BE2C (cell line): ENCODE measurements at places on chromosomes 11 and 22.

DNA sequence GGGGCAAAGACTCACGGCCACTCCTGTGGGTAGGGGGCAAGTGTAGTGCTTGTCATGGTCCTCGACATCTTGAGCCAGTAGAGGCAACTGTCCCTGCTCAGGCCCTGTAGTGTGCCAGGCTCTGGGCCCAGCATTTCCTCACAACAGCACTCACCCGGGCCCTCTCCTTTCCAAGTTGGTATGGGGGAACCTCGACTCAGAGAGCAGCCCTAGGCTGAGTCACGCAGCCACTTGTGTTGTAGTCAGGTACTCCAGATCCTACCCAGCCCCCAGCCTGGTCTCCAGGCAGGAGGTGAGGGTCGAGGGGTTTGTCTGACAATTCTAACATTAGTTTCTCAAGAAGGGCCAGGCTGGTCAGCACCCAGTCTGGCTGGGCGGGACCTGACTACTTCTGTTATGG is 4.1 kb downstream of the RELT start:
- no peak for DNase-seq

- DNase-seq: no peak
These were observed 420 bp upstream of the TRIM44 start for GRCh38 chr11:35662061-35662648.

DNA sequence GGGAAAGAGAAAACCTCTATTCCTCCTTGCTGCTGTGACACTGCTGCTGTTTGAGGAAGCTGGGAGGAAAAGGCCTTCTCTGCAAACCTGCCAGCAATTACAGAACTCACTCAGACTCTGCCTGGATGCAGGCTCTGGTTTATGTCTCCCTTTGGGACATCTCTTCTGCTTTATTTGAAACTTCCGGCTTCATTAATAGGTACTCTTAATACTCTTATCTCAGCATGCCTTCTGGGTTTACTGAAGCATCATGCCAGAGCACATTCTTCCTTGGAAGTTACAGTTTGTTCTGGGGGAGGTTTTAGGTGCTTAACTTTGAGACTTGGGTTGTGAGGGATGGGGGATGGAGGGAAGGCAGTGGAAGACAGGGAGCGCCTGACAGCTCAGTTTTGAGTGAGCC is 79.9 kb downstream of the NAV2 start:
- DNase-seq: peak; percentile 59

GRCh38 chr22:19177164-19178064 is 1.1 kb downstream of the SLC25A1 start:
- no peak for DNase-seq

DNA sequence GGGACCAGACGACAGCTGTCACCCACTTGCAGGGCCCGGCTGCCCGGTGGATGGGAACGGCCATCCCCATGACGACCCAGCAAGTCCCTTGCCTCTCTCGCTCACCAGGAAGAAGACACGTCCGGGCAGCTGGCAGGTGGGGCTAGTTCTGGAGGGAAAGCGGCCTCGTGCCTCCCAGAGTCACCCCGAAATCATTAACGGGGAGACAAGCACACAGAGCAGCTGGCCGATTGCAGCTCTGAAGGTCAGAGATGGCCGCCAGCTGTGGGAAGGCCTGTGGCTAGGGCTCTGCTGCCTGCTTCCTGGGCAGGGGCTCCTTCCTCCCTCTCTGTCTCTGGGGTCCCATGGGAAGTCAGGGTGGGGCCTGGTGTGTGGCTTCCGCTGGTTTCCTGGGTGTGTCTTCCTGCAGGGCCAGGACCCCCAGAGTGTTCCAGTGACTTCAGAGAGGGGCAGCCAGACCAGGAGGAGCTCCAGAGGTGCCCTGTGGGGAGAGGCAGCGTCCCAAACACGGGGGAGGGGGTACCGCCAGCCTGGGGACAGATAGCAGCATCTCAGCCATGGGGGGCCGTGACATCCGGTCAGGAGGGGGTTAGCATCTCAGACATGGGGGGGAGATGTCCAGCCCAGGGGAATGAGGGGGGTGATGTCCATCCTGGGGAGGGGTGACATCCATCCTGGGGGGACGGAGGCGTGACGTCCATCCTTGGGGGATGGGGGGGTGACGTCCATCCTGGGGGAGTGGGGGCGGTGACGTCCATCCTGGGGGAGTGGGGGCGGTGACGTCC is 114.9 kb downstream of the KCNQ1 start:
- peak; percentile 1 for DNase-seq

GRCh38 chr22:46364341-46365165 is 29.0 kb downstream of the TRMU start:
- DNase-seq: peak; percentile 80

- no peak for DNase-seq
These were observed 58.6 kb upstream of the CCT8L2 start for GRCh38 chr22:16651217-16651616.

- DNase-seq: no peak
These were observed 7.5 kb upstream of the C11orf97 start for GRCh38 chr11:94504689-94505293.

- DNase-seq: no peak
These were observed 68.5 kb downstream of the DHCR7 start for GRCh38 chr11:71379701-71380100.

DNA sequence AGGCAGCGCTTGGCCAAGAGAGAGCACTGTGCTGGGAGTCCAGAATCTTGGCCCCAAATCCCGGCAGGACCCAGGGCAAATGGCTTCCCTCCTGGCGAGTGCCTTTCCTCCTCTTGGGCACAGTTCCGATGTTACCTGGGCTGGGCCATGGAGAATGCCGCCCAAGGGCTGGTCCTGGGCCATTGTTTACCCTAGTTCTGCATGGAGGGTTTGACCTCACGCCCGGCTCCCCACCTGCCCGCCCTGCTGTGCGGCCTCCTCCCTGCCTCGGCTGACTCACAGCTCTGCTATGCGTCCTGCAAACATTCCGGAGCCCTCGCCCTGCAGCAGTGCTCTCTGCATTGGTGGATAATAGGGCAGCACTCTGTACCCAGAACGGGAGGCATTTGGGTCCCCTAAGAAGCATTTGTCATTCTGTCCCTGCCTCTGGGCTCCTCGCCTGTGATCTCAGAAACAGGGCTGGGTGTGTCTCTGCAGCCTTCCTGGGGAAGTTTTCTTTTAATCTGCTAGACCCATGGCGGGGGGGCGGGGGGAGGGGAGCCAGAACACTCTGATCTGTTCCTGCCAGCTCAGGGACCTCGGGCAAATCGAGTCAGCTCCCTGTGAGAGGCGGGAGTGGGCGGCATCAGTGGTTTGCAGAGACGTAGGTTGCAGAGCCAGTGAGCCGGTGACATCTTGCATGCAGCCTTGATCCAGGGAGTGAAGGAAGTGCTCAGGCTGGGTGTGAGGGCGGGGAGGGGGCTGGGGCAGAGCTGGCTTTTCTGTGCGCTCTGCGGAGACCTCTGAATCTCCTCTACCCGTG is 32.9 kb upstream of the SMIM38 start:
- no peak for DNase-seq

GRCh38 chr11:30487200-30487898 is 98.8 kb downstream of the MPPED2 start:
- no peak for DNase-seq

DNA sequence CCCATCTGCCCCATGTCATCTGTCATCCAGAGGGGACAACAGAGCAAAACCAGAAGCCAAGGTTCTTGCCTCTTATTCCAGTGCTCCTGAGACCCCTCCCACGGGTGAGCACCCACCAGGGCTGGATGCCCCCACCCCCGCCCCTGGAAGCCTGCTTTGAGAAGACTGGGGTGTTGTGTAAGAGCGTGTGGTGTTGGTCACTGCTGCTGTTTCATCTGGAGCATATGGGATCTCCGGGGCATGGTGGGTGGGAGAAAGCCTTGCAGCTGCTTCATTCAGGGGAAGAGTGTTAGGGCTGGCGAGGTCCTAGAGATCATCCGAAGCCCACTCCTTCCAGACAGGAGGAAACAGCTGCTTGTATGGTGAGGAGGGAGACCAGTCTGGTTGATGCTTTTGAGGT is 54.1 kb downstream of the CHRDL2 start:
- DNase-seq: no peak

- no peak for DNase-seq
These were observed 88.6 kb downstream of the ETS1 start for GRCh38 chr11:128498721-128499245.

- no peak for DNase-seq
These were observed 50.7 kb upstream of the SLC35C1 start for GRCh38 chr11:45754261-45754709.

DNA sequence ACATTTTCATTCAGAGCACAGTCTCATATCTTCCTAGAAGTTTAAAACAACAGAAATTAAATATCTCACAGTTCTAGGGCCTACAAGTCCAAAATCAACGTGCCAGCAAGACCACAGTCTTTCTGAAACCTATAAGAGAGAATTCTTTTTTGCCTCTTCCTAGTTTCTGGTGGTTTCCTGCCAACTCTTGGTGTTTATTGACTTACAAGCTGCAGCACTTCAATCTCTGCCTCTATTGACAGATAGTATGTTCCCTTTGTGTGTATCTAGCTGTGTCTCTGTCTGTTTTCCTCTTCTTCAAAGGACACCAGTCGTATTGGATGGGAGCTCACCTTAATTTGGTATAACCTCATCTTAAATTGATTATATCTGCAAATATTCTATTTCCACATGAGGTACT is 347.5 kb downstream of the DCDC1 start:
- no peak for DNase-seq

DNA sequence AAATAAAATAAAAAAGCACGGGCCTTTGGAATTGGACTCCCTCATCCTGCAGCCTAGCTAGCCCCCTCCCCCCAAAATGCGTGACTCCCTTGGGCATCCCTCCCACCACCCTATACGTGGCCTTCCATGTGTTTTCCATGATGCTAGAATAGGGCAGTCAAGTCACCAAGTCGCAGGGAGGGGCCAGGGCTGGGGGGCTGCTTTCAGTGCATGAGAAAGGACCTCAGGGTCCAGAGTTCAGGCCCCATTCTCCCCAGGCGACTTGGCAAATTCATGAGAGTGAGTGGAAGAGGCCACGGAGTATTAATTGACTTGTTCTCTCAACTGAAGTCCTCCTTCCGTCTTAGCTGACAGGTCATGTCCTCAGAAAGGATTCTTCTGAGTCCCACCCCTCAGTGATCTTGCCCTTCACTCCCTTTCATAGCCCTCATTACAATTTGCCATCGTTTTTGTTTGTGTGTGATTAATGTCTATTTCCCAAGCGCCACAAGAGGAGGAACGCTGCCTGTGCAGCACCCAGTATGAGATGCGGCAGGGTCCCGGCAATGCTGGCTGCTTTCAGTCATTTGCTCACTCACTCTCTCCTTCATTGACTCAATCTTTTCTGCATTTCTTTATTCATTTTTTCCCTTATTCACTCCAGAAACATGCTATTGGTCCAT is 17.4 kb downstream of the LRRC32 start:
- DNase-seq: no peak

DNA sequence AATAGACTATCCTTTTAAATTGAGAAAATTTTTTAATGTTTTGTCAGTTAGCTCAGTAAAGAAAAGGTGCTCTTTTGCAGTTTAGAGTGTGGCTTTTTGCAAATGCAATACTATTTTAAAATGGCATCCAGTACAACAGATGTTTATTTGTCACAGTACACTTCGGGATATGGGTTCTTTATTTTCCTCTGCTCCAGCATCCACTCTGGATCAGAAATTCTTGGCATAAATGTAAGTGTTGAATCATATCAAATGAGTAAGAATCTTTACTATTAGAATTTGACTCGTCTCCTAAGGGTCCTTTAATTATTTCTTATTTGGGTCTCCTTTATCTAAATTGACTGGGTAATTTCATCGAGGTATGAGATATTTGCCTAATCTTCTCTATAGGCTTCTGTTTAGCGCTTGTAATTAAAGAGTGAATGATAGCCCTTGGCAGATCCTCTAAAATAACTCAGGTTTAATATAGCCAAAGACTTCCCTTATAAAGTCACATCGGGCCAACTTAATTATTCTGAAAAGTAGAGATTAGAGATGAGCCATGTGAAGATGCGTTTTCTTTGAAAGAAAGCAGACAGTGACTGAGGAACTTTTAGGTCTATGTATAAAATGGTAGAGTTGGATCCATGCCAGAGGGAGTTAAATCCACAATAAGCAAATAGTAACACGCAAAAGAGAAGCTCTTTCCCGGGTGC is 132.7 kb downstream of the CASP12 start:
- DNase-seq: no peak

DNA sequence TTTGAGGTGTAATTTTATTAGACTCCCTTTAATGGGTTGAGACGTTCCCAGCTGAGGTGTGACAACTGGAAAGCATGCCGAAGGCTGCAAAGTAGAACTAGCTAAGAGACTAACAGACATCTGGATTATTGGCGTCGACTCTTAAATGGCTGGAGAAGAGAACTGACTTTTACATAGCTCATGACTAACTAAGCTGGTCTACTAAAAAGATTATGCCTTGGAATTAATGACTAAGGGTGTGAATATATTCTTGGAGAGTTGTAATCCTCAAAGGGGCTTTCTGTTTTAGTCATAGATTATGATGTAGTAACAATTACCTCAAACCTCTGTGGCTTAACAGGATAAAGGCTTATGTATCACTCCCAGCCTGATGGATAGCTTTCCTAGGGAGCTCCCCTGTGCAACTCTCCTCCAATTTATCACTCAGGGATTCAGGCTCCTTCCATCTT is 39.5 kb upstream of the SLC5A12 start:
- DNase-seq: no peak

- peak; percentile 48 for DNase-seq
These were observed 1.7 kb upstream of the IGSF22 start for GRCh38 chr11:18727479-18728236.

DNA sequence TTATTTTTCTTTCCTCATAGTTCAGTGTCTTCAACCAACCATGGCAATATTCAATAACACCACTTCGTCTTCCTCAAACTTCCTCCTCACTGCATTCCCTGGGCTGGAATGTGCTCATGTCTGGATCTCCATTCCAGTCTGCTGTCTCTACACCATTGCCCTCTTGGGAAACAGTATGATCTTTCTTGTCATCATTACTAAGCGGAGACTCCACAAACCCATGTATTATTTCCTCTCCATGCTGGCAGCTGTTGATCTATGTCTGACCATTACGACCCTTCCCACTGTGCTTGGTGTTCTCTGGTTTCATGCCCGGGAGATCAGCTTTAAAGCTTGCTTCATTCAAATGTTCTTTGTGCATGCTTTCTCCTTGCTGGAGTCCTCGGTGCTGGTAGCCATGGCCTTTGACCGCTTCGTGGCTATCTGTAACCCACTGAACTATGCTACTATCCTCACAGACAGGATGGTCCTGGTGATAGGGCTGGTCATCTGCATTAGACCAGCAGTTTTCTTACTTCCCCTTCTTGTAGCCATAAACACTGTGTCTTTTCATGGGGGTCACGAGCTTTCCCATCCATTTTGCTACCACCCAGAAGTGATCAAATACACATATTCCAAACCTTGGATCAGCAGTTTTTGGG is at the start of gene OR51T1:
OR51T1 (plus strand) TSS at position 41 of the 641 bp plus-strand sequence; CDS start at position 41, 0 bp downstream.
- DNase-seq: no peak
